ENCODE measurements at places on chromosomes 3 and 15.

- no peak for DNase-seq
Measured at GRCh38 chr3:172513488-172513887, 9.7 kb downstream of the TNFSF10 start.

DNA sequence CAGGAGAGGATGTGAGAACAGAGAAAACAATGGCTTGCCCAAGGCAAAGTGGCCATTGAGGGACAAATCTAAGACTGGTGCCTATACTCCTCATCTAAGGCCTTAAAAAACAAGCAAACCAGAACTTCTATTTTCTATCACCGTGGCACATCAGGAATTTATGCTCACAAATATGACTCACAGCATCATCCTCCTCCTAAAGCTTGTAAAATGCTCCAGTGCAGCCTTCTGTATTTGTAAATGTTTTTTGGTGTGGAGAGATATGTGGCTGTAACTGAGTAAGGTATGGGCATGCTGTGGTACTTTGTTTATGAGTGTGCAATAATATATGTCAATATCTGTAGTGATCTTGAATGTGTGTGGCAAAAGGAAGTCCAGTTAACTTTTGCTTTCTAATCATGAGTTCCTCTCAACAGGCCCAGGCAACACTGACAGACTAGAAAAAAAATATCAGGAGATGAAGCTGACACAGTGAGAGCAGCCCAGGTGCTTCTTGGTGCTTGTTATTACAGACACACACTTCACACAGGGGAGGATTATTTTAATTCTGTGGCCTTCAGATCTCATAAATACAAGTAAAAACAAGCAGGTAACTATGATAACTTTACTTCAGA, 60.3 kb downstream of the CTNNB1 start:
- no peak for DNase-seq

DNA sequence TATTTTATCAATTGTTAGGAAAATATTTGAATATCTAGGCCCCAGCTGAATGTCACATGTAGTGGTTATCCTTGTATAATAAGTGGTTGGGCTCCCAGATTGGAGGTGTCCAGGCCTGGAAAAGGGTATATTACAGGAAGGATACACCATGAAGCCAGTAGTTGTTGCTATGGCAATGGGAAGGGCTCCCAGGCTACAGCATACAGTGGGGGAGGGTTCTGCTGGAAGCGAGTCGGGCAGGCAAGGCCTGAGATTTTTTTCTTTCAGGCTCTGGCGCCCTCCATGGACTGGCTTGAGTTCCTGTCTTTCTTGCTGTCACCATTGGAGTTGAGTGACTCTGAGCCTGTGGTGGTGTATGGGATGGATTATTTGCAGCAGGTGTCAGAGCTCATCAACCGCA, 8.9 kb downstream of the ECE2 start:
- peak; percentile 31 for DNase-seq

GRCh38 chr3:8627201-8627940, 17.2 kb downstream of the SSUH2 start:
- no peak for DNase-seq

- DNase-seq, result peak; percentile 72
Measured at GRCh38 chr3:52245322-52246263, at the start of gene PPM1M. Gene PPM1M, plus strand, starts transcription at chr3:52245759. Its CDS starts 66 bp downstream, at chr3:52245825.

DNA sequence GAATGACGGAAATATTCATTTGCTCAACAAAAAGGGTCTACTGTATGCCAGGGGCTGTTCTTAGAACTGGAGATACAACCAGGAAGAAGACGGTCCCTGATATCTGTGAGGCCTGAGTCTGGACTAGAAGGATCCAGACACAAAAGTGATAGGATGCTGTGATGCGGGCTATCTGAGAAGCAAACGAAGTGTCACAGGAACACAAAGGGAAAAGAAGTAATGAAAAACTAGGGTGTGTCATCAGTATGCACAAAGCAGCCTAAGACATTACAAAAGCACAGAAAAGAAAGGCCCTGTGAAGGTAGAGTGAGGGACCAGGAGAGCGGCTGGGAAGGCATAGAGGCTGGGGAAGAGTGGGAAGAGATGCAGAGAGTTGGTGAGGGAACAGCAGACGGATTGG, 63.3 kb upstream of the C3orf80 start:
- DNase-seq, result no peak

GRCh38 chr3:43461345-43461744, 160.5 kb downstream of the ANO10 start:
- no peak for DNase-seq

- DNase-seq, result no peak
Measured at GRCh38 chr15:84831613-84832012, 14.5 kb downstream of the ALPK3 start.

GRCh38 chr15:81411969-81412633, 38.1 kb upstream of the TMC3 start:
- DNase-seq, result no peak

- DNase-seq, result no peak
Measured at GRCh38 chr3:60080648-60081047, 1030.8 kb upstream of the CFAP20DC start.

DNA sequence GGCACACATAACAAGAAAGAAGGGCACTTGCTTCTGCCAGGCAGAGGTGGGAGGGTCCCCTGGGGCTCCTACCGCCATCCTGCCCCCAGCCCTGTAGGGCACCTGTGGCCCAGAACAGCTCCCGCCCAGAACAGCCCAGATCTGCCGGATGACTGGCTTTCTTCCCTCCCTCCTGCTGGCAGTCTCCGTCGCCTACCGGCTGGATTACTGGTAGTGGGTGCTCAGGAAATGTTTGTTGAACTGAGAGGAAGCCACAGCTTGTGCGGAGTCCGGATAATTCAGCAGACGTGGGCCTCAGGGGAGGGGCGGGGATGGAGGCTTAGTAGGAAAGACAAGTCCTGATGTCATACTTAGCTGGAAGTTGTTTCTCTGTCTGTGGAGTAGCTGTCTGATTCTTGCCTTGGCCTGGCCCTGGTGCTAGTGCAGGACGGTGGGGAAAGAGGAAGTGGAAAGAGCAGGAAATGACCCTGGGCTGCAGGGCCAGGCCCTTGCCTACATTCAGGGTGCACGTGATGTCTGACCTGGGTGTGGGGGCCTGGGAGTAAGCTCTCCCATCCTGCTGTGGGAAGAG, 6.7 kb downstream of the CCDC9B start:
- DNase-seq, result no peak

DNA sequence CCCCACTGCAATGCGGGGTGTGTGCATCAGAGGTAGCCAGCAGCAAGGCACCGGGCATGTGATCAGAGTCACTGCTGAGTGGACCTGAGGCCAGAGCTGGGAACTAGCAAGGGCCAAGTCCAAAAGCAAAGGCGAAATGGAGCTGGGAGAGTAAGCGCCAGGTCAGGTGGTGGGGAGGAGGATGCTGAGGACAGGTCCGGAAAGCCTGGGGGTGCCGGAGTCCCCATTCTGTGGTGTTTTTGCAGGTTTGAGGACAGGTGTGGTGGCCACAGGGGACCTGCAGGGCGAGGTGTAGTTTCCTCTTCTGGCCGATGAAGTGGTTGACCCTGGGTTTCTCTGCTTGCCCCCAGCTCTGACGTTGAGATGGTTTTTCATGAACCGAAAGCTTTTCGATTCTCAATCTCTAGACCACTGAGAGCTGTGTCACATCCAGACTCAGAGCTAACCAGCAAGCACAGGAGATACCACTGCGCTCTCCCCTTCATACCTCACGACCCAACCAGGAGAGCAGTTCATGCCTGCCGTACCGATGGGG, 35.0 kb upstream of the HES1 start:
- no peak for DNase-seq

DNA sequence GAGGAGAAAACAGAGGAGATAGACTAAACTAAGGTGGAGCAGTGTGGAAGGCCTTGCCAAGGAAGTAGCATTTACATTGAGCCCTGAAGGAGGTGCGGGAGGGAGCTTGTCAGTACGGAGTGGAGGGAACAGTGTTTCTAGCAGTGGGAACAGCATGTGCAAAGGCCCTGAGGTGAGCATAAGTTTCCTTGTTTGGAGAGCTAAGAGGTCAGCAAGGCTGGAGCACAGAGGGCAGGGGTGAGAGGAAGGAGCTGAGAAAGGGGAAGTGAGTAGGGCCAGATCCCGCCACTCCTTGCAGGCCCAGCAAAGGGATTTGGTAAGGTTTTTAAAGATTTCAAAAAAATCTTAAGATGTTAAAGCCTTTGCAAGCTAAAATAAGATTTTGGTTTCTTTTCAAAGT, 70.1 kb downstream of the HMCES start:
- no peak for DNase-seq

DNA sequence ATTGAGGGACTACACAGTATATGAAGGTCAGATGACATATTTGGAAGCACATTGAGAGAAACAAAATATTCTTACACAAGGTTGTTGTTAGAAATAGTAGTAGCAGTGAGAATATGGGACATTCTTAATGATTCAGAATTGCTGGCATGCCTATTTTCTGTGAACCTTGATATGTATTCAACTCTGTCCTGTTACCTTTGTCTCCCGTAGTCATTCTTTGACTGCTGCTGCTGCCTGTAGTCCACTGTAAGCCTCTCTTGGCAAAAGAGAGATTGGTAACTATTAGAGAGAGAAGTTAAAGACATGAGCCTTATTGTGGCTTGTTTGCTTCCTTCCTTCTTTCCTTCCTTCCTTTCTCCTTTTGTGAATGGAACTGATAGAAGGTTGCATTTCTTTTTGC, 64.5 kb downstream of the TCF12 start:
- no peak for DNase-seq

DNA sequence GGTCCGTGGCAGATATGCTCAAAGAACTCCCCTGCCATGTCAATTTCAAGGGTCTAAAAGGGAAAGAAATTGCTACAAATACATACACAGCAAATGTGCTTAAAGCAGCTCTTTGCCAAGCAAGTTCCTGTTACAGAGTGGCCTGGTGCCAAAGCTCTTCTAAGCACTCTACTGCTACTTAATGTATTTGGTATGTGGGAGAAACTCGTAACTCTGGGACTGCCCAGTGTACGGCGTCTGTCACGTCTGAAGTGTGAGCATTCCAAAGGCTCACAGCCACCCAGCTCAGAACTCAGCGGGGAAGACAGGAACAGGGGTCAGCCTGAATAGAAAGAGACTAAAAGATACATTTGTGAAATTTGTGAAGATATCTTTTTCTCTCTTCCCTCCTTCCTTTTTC, 54.6 kb downstream of the RBMS3 start:
- no peak for DNase-seq

- no peak for DNase-seq
Measured at GRCh38 chr15:99403597-99403996, 152.3 kb downstream of the LRRC28 start.

- no peak for DNase-seq
Measured at GRCh38 chr3:11613319-11613718, 30.4 kb downstream of the VGLL4 start.

- no peak for DNase-seq
Measured at GRCh38 chr15:51536965-51537574, 85.5 kb downstream of the DMXL2 start.

- no peak for DNase-seq
Measured at GRCh38 chr15:80953953-80954778, 35.5 kb downstream of the MESD start.

- DNase-seq, result no peak
Measured at GRCh38 chr3:86481031-86481430, 509.9 kb downstream of the VGLL3 start.

DNA sequence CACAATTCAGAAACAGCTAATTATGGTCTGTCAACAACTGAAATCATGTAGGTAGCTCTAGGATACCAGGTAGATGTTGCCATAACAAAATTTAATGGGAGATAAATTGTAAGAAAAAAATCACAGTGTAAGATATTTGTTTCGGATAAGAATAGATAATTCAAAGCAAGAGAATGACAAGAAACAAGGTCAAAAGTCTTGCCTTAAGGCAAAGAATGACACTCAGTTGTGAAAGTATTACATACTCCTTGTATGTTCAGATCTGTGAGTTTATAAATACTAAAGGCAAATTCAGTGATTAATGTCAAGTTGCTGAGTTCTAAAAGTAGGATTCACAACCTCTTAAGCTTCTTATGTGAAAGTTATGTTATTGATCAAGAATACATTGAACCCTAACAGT, 772.2 kb upstream of the SGO1 start:
- no peak for DNase-seq

GRCh38 chr3:111915905-111916304, 56.8 kb downstream of the PHLDB2 start:
- no peak for DNase-seq

- DNase-seq, result no peak
Measured at GRCh38 chr15:57312318-57313133, 63.8 kb upstream of the CGNL1 start.

- DNase-seq, result no peak
Measured at GRCh38 chr15:63506537-63507035, 2.2 kb downstream of the USP3 start.

DNA sequence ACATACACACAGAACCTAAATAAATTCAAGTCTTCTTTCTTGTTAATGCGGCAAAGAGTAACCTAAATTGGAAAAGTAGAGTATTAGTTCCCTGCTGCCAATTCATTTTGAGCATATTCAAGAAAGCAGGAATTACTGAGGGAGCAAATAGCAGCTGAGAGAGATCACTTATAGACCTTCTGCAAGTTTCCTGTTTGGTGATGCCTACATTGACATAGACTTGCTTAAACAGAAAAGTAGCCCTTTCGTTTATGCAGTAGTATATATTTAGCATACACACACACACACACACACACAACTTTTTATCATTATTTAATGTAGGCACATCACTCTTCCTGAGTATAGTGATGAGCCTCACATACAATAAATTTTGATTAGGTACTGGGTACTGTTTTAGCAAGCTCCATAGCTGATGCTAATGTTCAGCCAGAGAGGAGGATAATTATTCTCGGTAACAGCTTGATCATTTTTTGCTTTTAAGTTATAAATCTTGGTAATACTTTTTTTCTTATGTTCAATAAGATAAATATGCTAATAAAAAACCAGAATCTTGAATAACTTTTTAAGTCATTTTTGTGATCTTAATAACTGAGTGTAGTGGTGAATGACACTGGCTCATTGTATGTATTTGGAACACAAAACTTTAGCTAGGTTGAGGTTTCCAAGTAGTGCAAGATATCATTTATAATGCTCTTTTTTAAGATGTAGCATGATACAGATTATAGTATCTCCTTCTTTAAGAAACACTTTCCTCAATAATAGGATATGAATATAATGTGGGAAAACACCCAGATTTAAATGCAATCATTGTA, 174.7 kb downstream of the MBNL1 start:
- DNase-seq, result no peak

DNA sequence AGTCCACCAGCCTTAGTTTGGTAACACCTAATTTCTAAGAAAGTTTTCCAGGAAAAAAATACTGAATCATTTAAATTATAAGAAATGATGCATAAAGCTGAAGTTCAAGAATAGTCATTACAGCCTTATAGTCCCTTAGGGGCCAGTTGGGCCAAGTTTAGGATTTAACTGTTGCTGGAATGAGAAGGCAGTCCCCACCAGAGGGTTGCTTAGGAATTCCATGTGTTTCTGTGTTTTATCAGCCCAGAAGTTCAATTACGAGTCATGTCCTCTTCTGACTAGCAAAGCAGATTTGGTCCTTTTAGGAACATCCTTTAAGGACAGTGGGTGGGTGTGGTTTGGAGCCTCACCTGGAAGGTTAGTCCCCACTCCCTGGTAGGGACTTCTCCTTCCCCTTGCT, 57.0 kb upstream of the NR2E3 start:
- no peak for DNase-seq

GRCh38 chr3:72401005-72401545, 447.2 kb downstream of the SHQ1 start:
- DNase-seq, result no peak

Data from activated T-cell treated with anti-CD3 and anti-CD28 coated beads, Interleukin-2, amount 50 U/mL, for 1 hour (primary cell).